ENCODE measurements at places on chromosomes 3 and 15. TPM values are rescaled to one million over a fixed set of nuclear protein-coding genes. Genes with fewer than 3 reads are reported as not detected.
A peak's percentile ranks its signal among the peaks of the same experiment; 100 is the strongest.

The SENP5 gene
- total RNA-seq = 41.7 TPM

GRCh38 chr15:74032606-74033561 is 38.4 kb downstream of the PML start:
- no peak for DNase-seq
- no peak overlapping the region for H3K4me3 ChIP-seq
- peaks cover 5% of the 10 kb centered on the region for H3K4me1 ChIP-seq
- no peak overlapping the region for H3K27ac ChIP-seq

- no peak overlapping the region for H3K27ac ChIP-seq
- H3K4me3 ChIP-seq = no peak overlapping the region
- H3K36me3 ChIP-seq = no peaks in the 10 kb centered on the region
- no peaks in the 10 kb centered on the region for H3K27me3 ChIP-seq
Observed at GRCh38 chr3:178434206-178434805, 101.9 kb upstream of the KCNMB2 start.

- H3K4me3 ChIP-seq = no peak overlapping the region
- peaks cover 16% of the 10 kb centered on the region for H3K36me3 ChIP-seq
- H3K27ac ChIP-seq = no peak overlapping the region
Observed at GRCh38 chr3:12981306-12982275, 91.6 kb downstream of the IQSEC1 start.

- no peak overlapping the region for H3K27ac ChIP-seq
- H3K36me3 ChIP-seq = no peaks in the 10 kb centered on the region
- H3K4me1 ChIP-seq = peaks cover 22% of the 10 kb centered on the region
- DNase-seq = no peak
- no peaks in the 10 kb centered on the region for H3K27me3 ChIP-seq
- no peak overlapping the region for H3K4me3 ChIP-seq
Observed at GRCh38 chr3:58012302-58012701, 4.1 kb downstream of the FLNB start.

GRCh38 chr3:129398803-129399144 is 29.7 kb downstream of the EFCAB12 start:
- peak; percentile 84 for DNase-seq
- H3K4me1 ChIP-seq = peaks cover 38% of the 10 kb centered on the region
- H3K27me3 ChIP-seq = no peaks in the 10 kb centered on the region
- peak overlapping the region; percentile 94 for H3K27ac ChIP-seq
- H3K4me3 ChIP-seq = peak overlapping the region; percentile 93
- peaks cover under 1% of the 10 kb centered on the region for H3K36me3 ChIP-seq

DNA sequence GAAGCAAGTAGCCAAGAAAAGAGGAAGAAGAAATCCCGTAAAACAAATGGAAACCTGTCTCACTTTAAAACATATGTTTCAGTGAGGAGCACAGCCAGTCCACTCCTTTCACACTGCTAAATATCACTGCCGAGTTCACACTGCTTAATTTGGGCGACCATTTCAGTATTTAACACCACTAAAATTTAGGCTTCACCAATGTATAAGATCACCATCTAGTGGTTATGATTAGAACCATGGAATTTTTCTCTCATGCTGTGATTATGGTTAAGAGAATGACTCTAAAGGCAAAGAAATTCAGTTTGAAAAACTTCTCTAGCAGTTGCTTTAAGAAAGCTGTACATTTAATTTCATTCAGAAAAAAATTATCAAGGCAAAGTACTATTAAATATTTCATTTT is 16.6 kb downstream of the SLC4A7 start:
- H3K27me3 ChIP-seq = no peaks in the 10 kb centered on the region
- H3K36me3 ChIP-seq = no peaks in the 10 kb centered on the region
- H3K4me1 ChIP-seq = peaks cover 54% of the 10 kb centered on the region

The ALAS1 gene
- 36.9 TPM for total RNA-seq

DNA sequence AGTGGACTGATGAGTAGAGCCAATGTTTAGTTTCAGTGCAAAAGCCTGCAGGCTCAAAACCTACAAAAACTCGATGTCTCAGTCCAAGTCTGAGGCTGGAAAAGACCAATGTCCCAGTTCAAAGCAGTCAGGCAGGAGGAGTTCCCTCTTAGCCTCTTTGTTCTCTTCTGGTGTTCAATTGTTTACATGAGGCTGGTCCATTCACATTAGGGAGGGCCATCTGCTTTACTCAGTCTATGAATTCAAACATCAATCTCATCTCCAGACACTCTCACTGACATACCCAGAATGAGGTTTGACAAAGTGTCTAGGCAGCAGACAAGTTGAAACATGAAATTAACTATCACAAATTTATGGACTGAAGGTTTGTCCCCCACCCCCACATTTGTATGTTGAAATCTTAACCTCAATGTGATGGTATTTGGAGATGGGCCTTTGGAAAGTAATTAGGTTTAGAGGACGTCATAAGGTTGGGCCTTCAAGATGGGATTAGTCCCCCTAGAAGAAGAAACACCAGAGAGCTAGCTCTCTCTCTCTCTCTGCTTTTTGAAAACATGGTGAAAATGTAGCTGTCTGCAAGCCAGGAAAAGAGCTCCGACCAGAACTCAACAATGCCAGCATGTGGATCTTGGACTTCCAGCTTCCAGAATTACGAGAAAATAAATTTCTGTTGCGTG is 438.5 kb upstream of the RGMA start:
- no peak overlapping the region for H3K4me3 ChIP-seq
- no peak overlapping the region for H3K27ac ChIP-seq
- H3K36me3 ChIP-seq = no peaks in the 10 kb centered on the region
- H3K4me1 ChIP-seq = no peaks in the 10 kb centered on the region
- no peaks in the 10 kb centered on the region for H3K27me3 ChIP-seq

DNA sequence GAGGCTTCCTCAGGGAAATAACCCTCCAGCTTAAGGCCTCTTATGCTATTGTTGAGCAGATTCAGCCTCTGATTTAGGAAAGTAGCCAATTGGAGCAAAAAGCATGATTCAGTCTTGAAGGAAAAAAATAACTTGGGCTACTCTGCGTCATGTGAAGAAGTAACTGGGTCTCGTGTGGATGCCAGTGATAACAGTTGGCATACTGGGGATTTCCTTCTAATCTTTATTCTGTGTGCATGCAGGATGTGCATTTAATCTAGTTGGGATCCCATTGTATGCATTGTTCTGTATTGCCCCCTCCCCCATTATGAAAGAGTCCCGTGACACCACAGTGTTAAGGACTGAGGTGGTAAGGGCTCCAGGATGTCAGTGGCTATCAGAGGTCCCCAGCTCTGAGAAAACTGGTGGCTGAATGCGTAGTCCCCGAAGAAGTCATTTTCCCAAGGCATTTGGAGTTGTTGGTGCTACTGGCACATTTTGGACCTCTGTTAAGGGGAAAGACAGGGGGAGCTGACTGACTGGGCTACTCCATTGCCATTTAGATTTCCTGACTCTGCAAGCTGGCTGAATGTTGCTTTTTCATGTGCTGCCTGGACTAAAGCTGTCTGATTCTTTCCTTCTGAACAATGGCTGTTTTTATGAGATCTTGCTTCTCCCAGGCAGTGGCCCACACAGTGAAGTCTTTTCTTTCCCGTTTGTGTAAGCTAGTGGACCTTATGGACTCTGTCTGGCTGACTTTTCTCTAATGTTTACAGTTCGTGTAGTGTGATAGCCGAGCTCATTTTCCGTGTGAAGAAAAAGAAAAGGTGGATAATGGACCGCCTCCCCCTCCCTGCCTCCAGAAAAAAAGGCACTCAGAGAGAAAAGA is 38.4 kb upstream of the TRAK1 start:
- DNase-seq = no peak
- no peaks in the 10 kb centered on the region for H3K36me3 ChIP-seq
- no peak overlapping the region for H3K4me3 ChIP-seq
- H3K27me3 ChIP-seq = no peaks in the 10 kb centered on the region
- H3K4me1 ChIP-seq = peaks cover 21% of the 10 kb centered on the region

The CADPS gene
- total RNA-seq = 1.2 TPM

The SLC9A9 gene
- total RNA-seq = 46.9 TPM

DNA sequence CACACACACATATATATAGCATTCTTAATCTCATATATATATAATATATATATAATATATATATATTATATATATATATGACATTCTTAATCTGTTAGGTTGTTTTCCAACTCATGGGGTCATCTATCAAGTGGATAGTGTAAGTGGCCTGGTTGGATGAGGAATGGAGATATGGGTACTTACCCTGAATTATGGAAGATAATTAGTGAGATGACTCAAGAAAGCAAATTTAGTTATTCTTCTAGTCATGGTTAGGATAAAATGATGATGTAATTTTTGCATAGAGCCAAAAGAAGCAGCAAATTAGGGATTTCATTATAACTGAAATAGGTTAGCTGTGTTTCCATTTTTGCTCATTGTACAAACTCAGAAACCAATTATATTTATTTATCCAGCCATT is 448.2 kb downstream of the LPP start:
- no peaks in the 10 kb centered on the region for H3K4me1 ChIP-seq
- no peak for DNase-seq
- H3K27me3 ChIP-seq = no peaks in the 10 kb centered on the region
- no peak overlapping the region for H3K27ac ChIP-seq
- H3K4me3 ChIP-seq = no peak overlapping the region
- H3K36me3 ChIP-seq = no peaks in the 10 kb centered on the region

The IMPDH2 gene
- total RNA-seq = 90.8 TPM

- no peak overlapping the region for H3K4me3 ChIP-seq
- no peaks in the 10 kb centered on the region for H3K27me3 ChIP-seq
- no peak overlapping the region for H3K27ac ChIP-seq
- H3K36me3 ChIP-seq = no peaks in the 10 kb centered on the region
- no peak for DNase-seq
Observed at GRCh38 chr3:118425272-118425837, 609.3 kb downstream of the IGSF11 start.

The ZIC4 gene
- not detected for total RNA-seq

GRCh38 chr3:50577348-50577747 is 8.0 kb downstream of the HEMK1 start:
- H3K36me3 ChIP-seq = peaks cover 96% of the 10 kb centered on the region
- H3K4me1 ChIP-seq = peaks cover 1% of the 10 kb centered on the region
- DNase-seq = no peak
- H3K4me3 ChIP-seq = no peak overlapping the region
- no peaks in the 10 kb centered on the region for H3K27me3 ChIP-seq
- H3K27ac ChIP-seq = no peak overlapping the region

GRCh38 chr15:68586274-68586961 is 7.6 kb downstream of the CORO2B start:
- H3K27me3 ChIP-seq = no peaks in the 10 kb centered on the region
- no peak overlapping the region for H3K4me3 ChIP-seq
- no peak overlapping the region for H3K27ac ChIP-seq
- no peaks in the 10 kb centered on the region for H3K36me3 ChIP-seq
- H3K4me1 ChIP-seq = peaks cover 36% of the 10 kb centered on the region

DNA sequence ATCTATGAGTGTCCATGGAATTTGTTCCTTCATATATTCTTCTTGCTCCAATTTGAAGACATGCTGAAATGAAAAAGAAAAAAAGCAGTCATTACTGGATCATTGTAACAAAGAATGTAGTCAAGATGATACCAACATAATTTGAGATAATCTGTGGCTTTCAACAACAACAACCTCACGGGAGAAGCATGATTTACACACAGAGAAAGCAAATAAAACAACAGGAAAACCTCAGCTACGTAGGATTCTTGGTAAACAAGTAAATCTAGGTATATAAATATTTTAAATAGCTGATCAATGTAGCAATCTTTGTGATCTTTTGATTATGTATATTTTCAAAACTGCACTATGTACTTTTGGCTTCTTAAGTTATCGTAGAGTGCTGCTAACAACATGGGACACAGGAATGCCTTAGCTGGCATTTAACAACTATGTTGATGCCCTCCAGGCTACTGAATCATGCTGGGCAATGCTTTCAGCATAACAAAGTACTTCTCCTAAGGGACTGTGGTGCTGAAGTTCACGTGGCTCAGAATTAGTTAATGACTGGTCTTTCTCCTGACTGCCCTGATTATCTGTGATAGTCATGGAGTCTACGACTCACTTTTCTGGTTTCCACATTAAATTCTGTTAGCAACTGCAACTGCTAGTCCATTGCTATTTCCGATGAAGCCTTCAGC is 96.5 kb upstream of the MYO5C start:
- no peak for DNase-seq
- H3K27me3 ChIP-seq = no peaks in the 10 kb centered on the region
- no peaks in the 10 kb centered on the region for H3K4me1 ChIP-seq
- H3K4me3 ChIP-seq = no peak overlapping the region
- H3K27ac ChIP-seq = no peak overlapping the region

The CAND2 gene
- total RNA-seq = 7.8 TPM

GRCh38 chr3:136982520-136983138 is 24.8 kb downstream of the IL20RB start:
- no peak overlapping the region for H3K27ac ChIP-seq
- H3K36me3 ChIP-seq = no peaks in the 10 kb centered on the region
- DNase-seq = no peak
- H3K4me3 ChIP-seq = no peak overlapping the region
- no peaks in the 10 kb centered on the region for H3K27me3 ChIP-seq

GRCh38 chr3:139751789-139752188 is 74.0 kb upstream of the NMNAT3 start:
- DNase-seq = no peak
- no peak overlapping the region for H3K27ac ChIP-seq
- no peak overlapping the region for H3K4me3 ChIP-seq
- H3K27me3 ChIP-seq = no peaks in the 10 kb centered on the region
- no peaks in the 10 kb centered on the region for H3K4me1 ChIP-seq
- H3K36me3 ChIP-seq = no peaks in the 10 kb centered on the region

The PPM1L gene
- 16.7 TPM for total RNA-seq

- no peak overlapping the region for H3K4me3 ChIP-seq
- no peaks in the 10 kb centered on the region for H3K27me3 ChIP-seq
- no peak for DNase-seq
Observed at GRCh38 chr3:65904016-65904415, 134.7 kb downstream of the MAGI1 start.
